Smooth muscle cell of the coronary artery (primary cell): ENCODE measurements at places on chromosomes 3 and 15. TPM values are rescaled to one million over a fixed set of nuclear protein-coding genes. Genes with fewer than 3 reads are reported as not detected.

Gene C2CD4A
- total RNA-seq = 0.98 TPM in 1 of 2 replicates, not detected in the other

Gene MKRN3
- total RNA-seq = 0.90 and 1.4 TPM in 2 replicates

Gene RARB
- 0.23 and 32.2 TPM in 2 replicates for total RNA-seq

Gene GCSAM
- not detected in 2 replicates for total RNA-seq

Gene CSTA
- total RNA-seq = 0.75 and 5.1 TPM in 2 replicates

Gene CD276
- 85.0 and 183 TPM in 2 replicates for total RNA-seq

Gene TERB2
- total RNA-seq = not detected in 2 replicates

Gene LRRK1
- total RNA-seq = 5.9 and 8.0 TPM in 2 replicates

Gene RBPMS2
- not detected in 2 replicates for total RNA-seq

Gene HCLS1
- total RNA-seq = 0.60 and 2.2 TPM in 2 replicates

Gene TRMT10C
- total RNA-seq = 5.3 and 17.8 TPM in 2 replicates

Gene ST3GAL6
- 3.0 and 6.0 TPM in 2 replicates for total RNA-seq

Gene SPCS1
- 14.0 and 42.9 TPM in 2 replicates for total RNA-seq

Gene TERC
- 8.4 and 61.6 TPM in 2 replicates for total RNA-seq
